ENCODE measurements at places on chromosomes 11 and 22.

DNA sequence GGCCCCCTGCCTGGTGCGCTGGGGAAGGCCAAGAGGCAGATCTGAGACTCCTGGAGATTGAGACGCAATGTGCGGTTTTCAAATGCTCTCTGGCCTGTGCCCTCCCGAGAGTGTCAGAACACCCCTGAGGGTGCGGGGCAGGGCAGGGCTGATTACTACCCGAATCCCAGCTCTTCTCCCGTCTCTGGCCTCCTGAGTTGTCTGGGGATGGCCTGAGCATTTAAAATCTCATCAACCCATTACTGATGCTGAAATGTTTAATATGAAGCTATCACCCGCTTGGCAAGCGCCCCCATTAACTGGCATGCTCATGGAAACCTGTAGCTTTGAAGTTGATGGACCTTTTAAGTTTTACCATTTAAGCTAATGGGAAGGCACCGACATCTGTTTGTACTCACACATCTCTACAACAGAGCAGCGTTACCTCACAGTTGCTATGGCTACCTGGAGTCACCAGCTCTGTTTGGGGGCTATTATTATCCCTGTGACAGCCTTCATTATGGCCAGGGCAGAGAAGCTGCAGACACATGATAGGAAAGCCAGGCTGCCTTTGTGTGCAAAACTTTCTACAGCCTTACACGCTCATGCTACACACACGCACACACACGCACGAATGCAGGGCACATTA lies 3.6 kb upstream of the MB start:
- DNase-seq = no peak

DNA sequence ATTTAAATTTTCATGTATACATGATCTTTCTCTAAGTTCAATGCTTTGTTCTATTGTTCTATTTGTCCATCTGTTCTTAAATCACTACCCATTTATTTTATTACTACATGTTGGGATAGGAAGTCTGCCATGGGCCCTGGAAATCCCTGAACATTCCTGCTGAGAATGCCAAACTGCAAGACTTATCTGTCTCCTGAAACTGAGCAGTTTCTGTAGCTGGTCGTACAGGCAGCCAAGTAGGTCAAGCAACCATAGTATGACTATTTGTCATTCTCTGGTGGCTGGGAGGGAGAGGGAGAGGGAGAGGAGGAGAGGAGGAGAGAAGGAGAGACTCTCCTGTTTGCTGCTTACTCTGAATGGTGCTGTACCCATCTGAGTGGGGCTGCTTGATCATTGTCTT lies 82.8 kb upstream of the SNX19 start:
- no peak for DNase-seq

- no peak for DNase-seq
Observed at GRCh38 chr11:84103096-84103495, 816.9 kb upstream of the CCDC90B start.

DNA sequence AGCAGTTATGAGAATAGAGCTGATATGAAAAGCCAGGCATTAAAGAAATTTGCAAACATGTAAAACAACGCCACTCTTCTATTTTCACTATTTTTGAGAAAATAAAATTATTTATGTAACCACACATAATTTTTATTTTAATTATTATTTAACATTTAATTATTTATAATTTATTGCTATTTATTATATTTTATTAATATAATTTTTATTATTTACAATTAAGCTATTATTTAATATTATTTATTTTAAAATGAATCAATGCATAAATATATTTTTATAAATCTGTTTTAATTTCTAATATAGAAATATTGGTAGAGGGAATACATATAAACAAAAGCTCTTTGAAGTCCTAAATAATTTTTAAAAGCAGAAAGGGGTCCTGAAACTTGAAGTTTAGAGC lies 36.7 kb downstream of the KIF18A start:
- no peak for DNase-seq

GRCh38 chr22:46537225-46537945 lies at the start of gene CELSR1:
CELSR1 (minus strand) TSS chr22:46537620; CDS start chr22:46537170, 450 bp downstream.
- no peak for DNase-seq

DNA sequence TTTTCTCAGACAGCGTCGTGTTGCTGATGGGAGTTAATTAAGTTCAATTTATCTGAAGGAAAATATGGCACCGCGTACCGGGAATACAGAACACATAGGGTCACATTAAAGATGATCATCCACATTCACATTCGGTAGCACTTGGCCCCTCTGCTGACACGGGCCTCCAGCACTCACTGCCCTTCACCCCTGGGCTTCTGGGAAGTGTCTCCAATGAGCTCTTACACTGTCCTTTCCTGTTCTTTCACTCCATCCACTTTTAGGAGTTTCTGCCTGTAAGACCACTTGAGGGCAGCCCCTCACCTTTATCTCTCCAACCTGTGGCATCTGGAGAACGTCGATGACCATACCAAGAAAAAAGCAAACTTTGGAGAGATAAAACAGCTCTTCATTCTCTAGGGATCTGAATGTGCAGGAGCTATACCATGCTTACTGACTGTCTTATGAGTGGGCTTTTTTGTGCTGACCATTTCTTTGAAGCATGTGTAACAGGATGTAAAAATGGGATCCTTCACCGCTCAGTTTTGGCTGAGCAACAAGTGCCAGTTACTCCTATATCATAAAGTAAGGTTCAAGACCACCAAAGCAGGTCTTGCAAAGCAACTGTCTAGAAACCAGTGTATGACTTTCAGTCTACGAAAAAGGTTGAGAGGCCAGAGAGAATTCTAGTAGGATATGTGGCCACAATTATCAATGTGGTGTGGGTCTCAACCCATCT lies 1.1 kb upstream of the SERGEF start:
- no peak for DNase-seq

- DNase-seq = no peak
Observed at GRCh38 chr11:41414771-41415440, 44.5 kb downstream of the LRRC4C start.

DNA sequence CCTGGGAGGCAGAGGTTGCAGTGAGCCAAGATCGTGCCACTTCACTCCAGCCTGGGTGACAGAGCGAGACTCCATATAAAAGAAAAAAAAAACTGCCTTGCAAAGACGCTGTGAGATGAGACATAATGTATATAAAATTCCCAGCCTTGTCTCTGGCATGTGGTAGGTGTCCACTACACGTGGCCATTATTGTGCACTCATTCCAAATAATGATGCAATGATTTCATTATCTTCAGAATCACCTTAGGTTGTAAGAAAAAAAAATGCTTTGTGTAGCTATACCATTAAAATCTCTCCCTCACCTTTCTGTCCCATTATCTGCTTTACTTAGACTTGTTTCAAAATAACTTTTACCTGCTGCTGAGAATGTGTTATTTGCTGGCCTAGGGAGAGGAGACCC lies 41.6 kb downstream of the C11orf96 start:
- DNase-seq = no peak

DNA sequence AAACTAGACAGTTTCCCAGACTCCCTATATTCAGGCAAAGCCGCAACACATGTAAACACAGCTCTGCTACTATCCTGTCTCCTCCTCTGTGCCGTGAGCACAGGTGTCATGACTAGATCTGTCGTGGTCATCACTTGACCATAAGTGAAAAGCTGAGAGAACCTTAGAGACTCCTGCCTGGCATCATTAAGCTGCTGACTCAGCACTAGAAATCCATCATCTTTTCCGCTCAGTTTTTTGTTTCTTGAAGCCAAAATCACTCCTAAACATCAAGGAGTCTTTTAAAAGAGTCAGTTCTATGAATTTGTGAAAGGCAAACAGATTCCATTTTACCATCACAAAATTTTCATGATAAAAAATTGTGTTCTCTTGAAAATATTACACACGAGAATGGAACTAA lies 102.5 kb upstream of the TP53AIP1 start:
- DNase-seq = no peak

DNA sequence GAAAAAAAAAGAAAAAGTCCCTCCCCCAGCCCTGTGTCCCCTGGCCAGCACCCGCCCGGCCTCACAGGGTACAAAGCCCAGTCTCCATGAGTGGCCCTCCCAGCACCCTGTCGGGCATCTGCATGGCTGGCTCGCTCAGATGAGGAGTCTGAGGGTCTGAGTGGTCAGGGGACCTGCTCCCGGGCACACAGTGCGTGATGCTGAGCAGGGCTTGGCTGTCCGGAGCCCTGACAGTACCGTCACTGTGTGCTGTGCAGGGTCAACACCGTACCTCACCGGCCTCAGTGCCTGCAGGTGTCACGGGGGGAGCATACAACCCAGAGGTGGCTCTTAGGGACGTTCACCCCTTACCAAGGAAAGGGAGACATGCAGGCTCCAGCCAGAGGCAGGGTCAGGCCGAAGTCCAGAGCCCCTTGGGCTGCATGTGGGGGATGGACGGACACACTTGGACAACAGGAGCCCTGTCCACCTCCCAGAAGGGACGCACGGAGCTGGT lies 3.6 kb upstream of the PLXNB2 start:
- no peak for DNase-seq

GRCh38 chr11:119696378-119697222 lies 32.4 kb downstream of the NECTIN1 start:
- DNase-seq = no peak

DNA sequence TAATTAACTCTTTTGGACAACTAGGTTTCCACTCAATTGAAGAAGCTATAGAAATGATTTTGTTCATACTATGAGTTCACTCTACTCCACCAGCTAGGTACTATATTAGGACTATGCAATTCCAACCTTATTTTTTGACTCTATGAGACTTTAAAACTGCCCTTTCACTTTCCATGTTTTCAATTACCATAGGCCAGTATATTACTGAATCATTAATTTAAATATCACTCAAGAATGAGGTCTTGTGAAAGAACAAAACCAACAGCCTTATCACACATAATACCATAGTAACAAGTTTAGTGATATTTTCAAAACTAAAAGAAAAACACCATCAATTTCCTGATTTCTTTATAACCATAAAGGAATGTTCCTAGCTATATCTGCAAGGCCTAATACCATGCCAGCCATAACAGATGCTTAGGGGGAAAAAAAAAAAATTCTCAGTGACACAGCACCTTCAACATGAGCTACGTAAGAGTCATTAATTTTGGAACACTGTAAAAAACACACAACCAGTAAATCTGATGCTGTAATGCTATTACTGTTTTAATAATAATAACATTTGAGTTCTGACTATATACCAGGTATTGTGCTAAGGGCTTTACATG lies 6.1 kb downstream of the DCUN1D5 start:
- no peak for DNase-seq

- DNase-seq = no peak
Observed at GRCh38 chr11:120034176-120034875, 103.6 kb downstream of the TRIM29 start.

DNA sequence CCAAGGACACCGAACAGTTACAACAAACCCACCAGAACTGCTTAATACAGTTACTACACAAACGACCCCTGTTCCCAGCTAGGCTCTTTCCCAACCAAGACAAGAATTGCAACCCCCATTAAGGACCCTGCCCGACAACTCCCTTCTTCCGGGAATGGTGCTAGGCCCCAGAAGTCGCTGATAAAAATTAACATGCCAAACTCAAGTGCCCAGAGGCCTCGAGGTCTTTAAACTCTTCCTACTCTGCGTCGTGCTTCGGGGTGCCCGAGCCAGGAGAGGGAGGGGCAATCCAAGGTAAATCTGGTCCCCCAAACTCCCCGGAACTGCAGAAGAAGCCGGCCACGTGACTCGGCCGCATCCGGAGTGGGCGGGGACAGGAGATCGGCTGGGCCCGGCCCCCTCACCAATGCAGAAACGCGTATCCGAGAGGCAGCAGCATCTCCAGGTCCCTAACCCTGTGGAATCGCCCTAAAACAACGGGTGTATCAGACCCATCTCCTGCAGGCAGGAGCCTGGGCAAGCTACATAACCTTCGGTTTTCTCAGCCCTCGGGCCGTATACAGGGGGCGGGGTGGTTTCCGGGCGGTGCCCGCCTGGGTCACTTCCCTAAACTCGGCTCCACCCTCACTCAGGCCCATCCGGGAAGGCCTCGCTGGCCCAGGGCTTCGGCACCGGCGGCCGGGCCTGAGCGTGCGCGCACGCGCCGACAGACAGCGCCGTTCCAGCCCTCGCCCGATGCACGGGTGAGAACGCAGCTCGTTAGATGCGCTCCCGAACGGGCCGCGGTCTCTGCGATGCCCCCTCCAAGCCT lies 1.1 kb downstream of the CFL1 start:
- DNase-seq = peak; percentile 82
